ENCODE measurements at places on chromosomes 5 and 9. TPM values are rescaled to one million over a fixed set of nuclear protein-coding genes. Genes with fewer than 3 reads are reported as not detected.
A peak's percentile ranks its signal among the peaks of the same experiment; 100 is the strongest.

DNA sequence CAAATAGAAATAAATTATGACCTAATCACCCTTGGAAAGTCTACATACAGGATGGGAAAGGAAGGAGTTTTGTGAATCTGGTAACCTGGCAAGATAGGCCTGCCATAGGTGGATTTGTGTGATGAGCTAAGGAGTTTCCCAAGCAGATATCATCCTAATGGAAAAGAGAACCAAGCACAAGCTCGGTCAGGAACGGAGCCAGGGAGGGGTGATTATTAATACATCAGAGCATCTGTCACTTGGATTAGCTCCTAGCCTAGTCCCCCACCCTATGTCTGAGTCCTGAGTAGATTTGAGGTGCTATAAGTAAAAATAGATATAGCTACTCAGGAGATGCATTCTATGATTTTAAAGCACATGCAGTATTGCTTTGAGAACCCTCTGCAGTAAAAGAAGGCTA, 57.3 kb upstream of the SMARCA2 start:
- DNase-seq = no peak

The SPATA31D4 gene
- not detected for polyA plus RNA-seq

DNA sequence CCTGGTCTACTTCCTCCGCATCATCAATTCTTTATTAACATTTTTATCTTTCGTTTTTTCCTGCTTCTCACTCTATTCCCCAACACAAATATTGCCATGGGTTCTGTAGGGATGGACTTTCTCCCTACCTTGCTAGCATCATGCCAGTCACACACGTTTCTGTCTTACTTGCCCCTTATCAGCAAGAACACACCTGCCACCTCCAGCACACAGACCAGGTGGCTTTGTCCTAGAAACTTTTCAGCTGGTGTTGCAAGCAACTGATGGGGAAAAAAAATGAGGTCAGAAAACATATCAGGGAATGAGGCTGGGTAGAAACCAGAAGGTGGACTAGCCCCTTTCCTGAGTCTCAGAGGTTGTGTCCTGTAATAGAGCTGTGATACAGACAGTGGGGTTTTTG, 5.8 kb downstream of the SH3RF2 start:
- no peak for DNase-seq

The KLF4 gene
- polyA plus RNA-seq = 51.1 TPM

DNA sequence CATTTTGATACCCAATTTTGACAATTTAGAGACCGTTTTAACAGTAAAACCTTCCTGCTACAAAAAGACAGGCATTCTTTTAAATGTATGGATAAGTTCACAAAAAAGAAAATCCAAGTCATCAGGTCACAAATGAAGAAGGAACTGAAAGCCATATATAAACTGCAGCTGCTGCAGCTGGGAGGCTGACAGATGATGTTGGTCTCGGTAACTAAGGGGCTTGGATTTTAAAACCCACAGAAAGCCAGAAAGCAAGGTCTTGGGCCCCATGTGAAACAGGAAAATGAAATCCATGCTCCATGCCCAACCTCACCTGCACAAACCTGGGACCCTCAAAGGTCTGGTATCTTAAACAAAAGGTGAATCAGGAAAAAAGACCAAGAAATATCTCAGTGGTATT, 15.7 kb upstream of the C5orf34 start:
- DNase-seq = no peak

DNA sequence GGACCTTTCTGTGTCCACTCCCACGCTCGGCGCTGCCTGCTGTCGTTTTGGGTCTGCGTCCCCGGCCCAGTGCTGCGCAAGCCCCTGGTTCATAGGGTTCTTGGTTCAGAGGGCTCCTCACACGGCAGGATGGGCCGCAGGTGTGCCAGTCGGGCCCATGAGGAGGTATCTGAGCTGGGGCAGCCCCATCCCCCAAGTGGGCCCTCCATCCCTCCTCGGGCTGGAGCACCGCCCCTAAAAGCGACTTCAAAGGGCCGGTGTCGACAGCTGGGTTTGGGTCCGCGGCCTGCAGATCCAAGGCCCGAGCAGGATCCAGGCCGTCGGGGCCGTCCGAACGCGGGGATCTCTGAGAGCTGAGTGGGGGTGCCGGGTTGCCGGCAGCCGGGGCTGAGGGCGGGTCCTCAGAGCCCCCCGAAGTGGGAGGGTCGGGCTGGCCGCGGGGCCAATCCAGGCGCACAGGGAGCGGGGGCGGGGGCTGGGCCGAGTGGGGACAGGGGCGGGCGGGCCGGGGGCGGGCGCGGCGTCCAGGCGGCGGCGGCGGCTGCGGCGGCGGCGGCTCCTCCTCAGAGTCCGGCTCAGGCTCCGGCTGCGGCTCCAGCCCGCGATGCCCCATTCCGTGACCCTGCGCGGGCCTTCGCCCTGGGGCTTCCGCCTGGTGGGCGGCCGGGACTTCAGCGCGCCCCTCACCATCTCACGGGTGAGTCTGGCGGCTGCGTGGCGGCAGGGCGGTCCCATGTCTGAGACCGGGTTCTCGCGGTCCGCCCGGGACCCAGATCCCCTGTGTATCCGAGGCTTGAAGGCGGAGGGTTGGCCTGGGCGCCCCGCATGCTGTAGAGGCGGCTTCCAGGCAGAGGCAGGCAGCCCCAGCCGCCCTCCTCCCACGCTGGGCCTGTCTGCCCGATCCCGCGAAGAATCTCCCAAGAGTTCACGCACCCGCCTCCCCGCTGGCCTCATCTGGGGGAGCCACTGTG, at the start of gene PDLIM4:
Gene PDLIM4, plus strand, starts transcription at position 566 of the 971 bp plus-strand sequence. Its CDS starts 39 bp downstream, at position 605.
- DNase-seq = peak; percentile 51

DNA sequence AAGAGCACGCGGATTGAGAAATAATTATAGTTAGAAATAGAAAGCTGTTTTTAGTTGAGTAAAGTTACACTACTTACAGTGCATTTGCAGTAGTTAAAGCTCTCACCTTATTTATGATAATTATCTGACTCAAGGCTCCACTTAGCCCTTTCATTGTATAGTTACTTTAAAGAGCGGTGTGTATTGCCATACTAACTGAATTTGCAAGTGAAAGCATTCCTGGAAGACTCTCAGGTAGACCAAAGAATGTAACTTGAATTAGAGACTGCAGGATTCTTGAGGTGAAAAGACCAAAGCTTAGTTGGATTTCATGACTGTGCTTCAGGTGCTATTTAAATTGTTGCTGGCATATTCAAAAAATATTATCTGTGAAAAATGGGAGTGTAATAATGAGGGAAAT, 4.2 kb upstream of the RASA1 start:
- no peak for DNase-seq

DNA sequence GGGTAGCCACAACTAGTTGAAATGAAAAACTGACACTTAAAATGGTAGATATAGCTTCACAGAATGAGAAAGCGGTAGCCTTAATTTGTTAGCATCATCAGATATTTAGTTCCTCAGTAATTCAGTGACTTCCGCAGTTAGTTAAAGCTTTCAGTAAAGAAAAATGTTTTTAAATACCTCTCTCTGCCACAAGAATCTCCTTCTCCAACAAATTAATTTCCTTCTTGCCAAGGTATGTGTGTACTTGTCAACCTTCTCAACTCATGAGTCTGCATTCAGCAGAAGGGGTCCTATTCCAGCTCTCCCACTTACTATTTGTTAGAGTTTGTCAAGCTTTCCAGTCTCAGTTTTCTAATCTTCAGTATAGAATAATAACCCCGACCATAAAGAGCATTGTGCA, 26.3 kb upstream of the ERAP1 start:
- no peak for DNase-seq

DNA sequence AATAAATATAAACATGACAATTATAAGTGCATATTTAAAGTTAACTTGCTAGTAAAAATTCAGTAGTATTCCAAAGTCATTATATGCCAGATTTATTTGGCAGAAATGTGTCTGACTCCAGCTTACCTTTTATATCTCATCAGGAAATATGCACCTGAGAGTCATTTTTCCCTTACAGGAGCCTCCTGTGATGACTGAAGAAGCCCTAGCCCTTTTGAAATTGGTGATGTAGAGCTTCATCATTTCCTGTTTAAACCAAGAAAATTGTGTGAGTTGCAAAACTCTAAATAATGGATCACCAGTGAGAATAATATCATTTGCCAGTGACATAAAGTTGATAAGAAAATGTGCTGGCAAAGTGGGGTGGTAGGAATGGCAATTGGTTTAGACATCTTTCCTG, 42.1 kb upstream of the CTNND2 start:
- DNase-seq = no peak

The TTC39B gene
- polyA plus RNA-seq = 12.5 TPM

DNA sequence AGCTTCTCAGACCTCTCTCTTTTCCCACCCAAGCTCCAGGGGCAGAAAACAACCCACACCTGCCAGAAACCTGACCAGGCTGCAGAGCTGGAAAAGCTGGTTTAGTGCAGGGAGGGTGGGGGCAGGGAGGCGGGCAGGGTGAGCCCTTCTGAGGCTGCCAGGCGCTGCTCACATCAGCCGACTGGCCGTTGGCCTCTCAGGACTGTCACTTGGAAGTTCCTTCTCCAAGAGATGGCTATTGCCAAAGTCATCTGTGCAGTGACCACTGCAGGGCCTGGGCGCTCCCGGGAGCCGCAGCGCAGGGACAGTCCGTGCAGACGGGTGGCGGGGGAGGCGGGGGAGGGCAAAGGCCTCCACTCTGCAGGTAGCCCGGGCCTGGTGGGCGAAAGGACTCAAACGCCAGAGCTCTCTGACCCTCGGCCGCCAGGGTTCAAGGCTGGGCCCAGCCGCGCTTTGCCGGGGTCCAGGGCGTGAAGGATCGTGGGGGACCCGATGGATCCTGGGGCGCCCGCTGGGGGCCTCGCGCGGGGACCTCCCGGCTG, 205.0 kb upstream of the IER5L start:
- DNase-seq = peak; percentile 77

The IGFBPL1 gene
- polyA plus RNA-seq = 1.1 TPM

The PCDHGA3 gene
- polyA plus RNA-seq = 2.8 TPM

DNA sequence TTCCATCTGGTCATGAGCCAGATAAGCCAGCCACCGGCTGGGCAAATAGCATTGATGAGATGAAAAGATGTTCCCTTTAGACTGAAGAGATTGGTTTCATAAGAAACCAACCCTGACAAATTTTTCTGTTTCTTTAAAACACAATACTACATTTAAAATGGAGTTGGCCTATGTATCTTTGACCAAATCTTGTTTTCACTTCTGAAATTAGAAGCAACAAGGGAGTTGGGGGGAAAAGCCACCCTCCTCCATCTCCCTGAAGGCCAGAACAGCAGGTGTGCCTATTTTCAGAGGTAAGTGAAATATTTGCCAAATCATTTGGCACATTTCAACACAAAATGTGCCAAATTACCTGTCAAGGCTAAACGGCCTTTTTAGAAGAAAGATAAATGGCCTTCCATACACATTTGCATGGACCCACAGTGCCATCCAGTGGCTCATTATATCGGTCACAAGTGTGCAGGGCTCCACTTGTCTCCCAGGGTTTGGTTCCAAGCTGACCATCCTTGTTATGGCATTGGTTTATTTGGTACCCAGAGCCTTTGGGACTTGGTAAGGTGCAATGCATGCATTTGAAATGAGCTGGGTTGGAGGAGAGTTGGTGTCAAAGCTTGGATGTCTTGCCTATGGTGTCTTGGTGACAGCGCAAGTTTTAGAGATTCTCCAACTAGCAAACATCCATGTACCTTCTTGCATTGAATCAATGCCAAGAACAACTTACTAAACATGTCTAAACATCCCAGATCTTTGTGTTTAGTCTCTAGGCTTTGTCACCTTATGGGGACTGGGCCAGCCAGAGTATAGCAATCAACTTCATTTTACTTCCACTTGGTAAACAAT, 372.0 kb upstream of the KIF2A start:
- DNase-seq = peak; percentile 41

The SPATA31E1 gene
- not detected for polyA plus RNA-seq

All from right lung (tissue), 10 donors.